ENCODE measurements at places on chromosomes 12 and 14.

DNA sequence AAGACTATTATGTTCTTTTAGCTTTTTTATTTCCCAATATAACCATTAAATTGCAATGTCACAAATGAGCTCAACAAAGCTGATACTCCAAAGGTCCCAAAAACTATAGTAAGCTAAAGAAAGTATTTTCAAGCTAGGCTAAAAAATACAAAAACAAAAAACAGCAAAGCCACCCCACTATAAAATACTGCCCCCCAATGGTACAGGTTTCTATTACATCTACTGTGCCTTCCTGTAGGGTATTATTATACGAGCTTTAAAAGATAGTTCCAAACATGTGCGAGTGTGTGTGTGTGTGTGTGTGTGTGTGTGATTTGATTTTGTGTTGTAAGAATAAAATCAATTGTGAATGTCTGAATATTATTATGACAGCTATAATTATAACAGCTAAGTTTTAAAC, 1.1 kb downstream of the IFNG start:
- DNase-seq = no peak

GRCh38 chr12:64746663-64747062, 12.5 kb downstream of the GNS start:
- no peak for DNase-seq

- no peak for DNase-seq
These were observed 41.9 kb downstream of the DYRK4 start for GRCh38 chr12:4603946-4604345.

DNA sequence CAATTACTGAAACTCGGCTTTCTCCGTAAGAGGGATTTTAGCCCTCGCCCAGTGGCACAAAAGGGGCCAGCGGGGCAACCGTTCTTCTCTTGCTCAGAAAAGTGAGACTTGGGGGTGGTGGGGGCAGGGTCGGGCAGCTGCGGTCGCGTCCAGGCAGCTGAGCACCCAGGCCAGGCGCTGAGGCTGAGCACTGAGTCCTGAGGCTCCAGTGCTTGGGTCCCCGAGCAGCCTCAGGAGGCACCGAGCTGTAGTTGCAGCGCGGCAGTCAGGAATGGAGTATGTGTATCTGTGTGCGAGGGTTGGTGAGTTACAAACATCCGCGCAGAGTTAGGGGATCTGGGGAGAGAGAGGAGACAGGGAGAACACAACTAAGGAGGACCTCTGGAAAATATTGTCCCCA, 4.1 kb upstream of the HOXC6 start:
- no peak for DNase-seq

GRCh38 chr12:3961591-3961990, 88.4 kb upstream of the PARP11 start:
- DNase-seq = no peak

- no peak for DNase-seq
These were observed 15.9 kb downstream of the FBLN5 start for GRCh38 chr14:91931478-91932088.

GRCh38 chr12:76848132-76848531, 30.7 kb downstream of the CSRP2 start:
- no peak for DNase-seq

- no peak for DNase-seq
These were observed 217.2 kb downstream of the C12orf50 start for GRCh38 chr12:87812030-87812429.

- DNase-seq = no peak
These were observed 225.2 kb upstream of the BTG1 start for GRCh38 chr12:92370828-92371227.

GRCh38 chr12:111389635-111390034, 16.1 kb upstream of the SH2B3 start:
- DNase-seq = no peak

DNA sequence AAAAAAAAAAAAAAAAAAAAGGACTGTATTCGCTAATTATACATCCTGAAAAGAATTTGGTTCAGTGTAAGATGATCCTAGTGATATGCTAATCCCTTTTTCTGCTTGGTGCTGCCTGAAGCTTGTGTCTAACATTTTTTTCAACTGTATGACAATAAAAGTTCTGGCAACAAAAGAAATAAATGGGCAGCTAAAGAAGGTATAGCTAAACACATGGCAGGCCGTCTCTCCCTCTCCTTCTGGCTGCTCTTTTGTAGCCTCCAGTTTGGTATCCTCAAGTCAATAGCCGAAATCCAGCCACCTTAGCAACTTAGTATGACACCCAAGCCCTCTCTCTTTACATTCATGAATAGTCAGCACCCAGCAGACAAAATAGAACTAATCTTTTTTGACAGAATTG, 198.3 kb upstream of the OTX2 start:
- DNase-seq = no peak

- no peak for DNase-seq
These were observed 88.6 kb downstream of the EPS8 start for GRCh38 chr12:15700595-15700994.

GRCh38 chr12:117321572-117321971, 39.9 kb downstream of the NOS1 start:
- no peak for DNase-seq

GRCh38 chr12:3178671-3179313, 101.6 kb downstream of the TSPAN9 start:
- DNase-seq = no peak

- DNase-seq = no peak
These were observed 39.8 kb downstream of the GPR135 start for GRCh38 chr14:59425322-59425935.

DNA sequence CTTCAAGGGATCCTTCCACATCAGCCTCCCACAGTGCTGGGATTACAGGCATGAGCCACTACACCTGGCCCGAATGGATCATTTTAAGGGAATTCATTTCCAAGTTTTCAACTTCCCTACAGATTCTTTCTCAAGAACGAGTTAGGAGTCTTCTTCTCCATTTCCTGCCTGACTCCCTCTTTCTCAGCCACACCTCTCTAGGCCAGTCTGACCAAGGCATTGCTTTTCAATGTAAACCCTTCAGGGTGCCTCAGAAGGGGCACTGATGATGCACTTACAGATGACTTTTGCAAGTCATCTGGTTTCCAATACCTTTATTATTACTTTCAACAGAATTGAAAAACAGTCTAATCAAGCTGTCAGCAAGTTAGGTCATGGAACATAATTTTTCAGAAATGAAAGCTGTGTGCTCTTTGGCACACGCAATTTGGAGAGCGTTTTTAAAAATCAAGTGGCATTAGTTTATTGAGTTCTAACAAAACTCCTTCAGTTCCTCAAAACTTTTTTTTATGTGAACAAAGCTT, 47.2 kb downstream of the SVOP start:
- no peak for DNase-seq

DNA sequence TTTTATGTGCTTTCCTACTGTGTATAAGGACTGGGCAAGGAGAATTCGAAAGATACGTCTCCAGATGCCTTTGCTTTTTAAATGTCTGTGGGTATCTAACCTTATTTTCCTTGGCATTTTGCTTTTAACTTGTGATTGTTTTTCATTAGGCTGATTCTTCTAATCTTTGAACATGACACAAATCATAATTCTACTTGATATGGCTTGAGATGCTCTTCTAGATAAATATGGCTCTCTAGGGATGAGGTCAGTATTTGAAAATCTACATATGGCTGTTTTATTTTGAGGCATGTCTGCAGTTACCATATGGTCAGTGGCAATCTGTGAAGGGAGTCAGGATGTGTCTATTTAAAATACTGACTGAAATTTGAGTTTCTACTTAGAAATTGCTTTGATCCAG, 139.2 kb downstream of the SLC2A13 start:
- no peak for DNase-seq

DNA sequence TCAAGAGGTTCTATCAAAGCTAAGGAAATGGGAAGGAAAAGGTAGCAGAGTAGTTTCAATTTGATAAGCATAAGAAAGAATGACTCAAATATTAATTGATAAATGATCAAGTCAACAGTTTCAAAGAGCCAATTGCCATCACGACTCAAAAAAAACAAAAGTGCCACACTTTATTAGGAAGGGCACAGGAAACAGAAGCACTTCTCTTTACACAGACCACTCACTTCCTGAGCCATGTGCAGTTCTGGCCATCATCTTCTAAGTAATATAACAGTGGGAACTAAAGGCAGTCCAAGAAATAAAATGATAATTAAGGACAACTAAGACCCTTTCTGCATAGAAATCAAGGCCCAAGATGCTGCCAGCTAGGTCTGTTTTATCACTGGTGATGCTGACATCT, 13.2 kb downstream of the TM7SF3 start:
- no peak for DNase-seq

GRCh38 chr14:36510078-36510799, 9.8 kb downstream of the NKX2-1 start:
- no peak for DNase-seq

DNA sequence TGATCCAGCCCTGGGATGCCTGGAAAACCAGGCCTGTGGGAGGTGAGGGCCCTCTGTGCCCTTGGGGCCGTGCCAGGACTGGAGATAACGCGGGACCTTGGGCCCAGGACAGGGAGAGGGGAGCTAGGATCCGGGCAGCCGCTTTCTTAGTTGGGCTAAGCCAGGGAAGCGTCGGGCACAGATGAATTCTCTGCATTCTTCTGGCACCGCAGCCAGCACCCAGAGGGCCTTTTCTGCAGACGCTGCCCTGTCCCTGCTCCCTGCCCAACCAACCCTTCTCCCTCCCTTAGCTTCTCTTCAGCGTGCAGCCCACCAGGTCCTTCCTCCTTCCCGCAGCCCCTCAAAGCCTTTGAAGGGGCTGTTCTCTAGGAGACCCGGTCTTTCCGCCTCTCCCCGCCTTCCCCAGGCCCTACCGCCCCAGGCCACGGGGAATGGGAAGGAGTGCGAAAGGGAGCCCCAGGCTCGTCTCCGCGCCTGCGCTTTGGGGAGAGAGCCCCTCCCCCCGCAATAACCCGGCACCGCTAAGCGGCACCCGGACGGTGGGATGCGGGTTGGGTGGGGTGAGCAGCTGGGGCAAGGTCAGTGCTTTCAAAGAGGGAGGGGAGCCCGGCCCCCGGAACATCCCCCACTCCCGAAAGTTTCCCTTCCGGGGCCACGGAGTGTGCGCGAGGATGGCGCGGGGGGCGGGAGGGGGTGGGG, 663 bp downstream of the NCKAP5L start:
- no peak for DNase-seq

GRCh38 chr12:19755136-19755535, 315.8 kb downstream of the AEBP2 start:
- DNase-seq = no peak

DNA sequence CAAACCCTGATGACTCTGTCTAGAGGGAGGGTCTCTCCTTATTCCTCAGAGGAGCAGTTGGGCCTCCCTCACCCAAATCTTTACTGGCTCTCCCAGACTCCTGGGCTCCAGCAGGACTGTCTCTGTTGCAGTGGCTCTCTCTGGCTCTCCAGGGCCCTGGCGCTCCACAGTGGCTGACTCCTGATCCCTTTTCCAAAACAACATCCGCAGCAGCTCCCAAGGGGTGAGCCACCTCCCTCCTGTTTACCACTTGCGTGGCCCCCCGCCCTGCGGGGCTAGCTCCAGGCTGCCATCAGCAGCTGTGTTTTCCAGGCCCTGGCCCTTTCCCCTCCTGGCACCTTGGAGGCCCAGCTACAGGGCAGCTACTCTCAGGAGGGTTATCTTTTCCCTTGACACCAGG, 123.5 kb downstream of the CALM1 start:
- DNase-seq = no peak

GRCh38 chr14:49581209-49582112, 4.7 kb downstream of the RPS29 start:
- no peak for DNase-seq

- no peak for DNase-seq
These were observed 29.3 kb downstream of the PRKCH start for GRCh38 chr14:61350427-61351270.

GRCh38 chr12:109393437-109394345, 46.0 kb downstream of the MYO1H start:
- no peak for DNase-seq

DNA sequence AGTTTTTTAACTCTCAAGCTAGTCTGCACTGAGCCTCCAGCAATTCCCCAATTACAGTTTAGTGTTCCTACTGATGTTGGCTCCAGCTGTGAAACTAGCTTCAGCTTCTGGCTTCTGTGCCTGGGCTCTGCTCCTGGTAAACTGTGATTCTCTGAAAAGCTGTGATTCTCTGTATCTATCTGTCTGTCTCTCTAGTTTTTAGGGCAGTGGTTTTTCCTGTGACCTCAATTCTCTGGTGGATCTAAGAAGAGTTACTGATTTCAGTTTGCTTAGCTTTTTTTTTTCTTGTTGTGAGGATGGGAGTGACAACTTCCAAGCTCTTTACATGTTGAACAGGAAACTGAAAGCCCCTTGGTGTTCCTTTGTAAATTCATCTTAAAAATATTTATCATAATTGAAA, 3.8 kb upstream of the HIF1A start:
- DNase-seq = no peak

GRCh38 chr12:132133952-132134652, 10.0 kb downstream of the DDX51 start:
- no peak for DNase-seq

DNA sequence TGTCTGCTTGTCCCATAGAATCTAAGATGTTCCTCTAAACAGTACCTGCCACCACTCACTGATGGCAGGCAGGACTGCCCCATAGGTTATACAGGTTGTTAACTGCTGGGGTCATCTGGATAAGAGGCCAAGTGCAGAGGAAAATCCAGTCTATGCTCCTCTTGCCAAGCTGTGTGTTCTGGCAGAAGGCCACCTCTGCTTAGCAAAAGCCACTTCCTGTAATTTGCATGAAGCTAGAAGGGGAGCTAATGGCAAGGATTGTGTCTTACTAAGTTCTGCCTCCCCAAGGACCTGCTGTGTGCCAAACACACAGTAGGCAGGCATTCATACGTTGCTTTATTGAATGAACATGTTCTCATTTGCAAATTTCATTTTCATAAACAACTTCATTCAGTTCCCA, 445.4 kb downstream of the BCL11B start:
- DNase-seq = no peak

DNA sequence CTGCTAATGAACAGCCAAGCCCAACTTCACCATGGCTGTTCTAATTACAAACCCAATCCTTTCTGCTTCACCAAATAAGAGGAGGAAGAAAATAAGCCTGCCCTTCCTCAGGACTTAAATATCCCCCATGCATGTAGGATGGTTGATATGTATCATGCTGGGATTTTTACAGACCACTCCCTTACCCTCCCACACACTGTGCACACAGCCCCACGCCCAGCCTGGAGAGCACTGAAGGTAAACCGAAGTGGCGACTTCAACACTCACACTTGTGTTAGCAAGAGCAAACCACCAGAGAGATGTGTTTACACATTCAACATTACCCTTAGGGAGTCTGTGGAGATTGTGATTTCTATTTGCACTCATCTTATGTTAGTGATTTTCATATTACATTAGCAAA, 241.2 kb downstream of the EGLN3 start:
- no peak for DNase-seq

DNA sequence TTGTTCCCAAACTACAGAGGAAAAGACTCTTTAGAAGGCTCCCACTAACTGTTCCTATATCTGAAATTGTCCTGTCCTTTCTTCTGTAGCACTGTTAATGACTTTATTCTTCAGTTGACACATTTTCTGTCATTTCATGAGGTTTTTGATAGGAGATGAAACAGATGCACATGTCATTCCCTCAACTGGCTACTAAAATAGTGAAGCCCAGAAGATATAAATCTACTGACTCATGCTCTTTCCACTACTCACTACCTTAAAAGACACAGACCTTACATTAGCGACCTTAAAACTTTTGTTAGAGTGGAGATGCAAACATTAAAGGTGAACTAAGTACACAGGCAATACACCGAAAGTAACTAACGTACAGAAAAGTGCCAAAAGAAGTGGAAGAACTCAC, 59.5 kb upstream of the ANKS1B start:
- no peak for DNase-seq
